ENCODE measurements at places on chromosomes 2 and 18.

DNA sequence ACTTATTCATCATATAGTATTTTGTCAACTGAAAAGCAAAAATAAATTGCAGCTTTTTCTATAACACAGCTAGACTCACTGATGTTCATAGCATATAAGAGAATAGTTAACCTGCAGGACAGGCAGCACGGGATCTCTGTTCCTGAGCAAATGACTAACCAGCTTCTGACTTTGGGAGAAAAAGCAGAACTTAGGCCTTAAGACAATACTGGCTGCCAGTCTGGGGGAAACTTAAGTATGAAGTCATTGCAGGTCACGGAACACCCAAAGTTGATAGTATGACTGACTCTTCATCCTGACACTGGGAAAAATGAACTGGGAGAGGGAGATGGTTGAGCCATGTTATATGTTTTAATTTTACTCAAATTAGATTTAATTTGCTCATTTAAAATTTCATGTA lies 113.0 kb downstream of the DPP4 start:
- no peak for DNase-seq

- DNase-seq = no peak
Observed at GRCh38 chr2:111897924-111898702, at the start of gene MERTK. Gene MERTK (plus strand): TSS chr2:111898607. CDS start chr2:111898736, 129 bp downstream.

DNA sequence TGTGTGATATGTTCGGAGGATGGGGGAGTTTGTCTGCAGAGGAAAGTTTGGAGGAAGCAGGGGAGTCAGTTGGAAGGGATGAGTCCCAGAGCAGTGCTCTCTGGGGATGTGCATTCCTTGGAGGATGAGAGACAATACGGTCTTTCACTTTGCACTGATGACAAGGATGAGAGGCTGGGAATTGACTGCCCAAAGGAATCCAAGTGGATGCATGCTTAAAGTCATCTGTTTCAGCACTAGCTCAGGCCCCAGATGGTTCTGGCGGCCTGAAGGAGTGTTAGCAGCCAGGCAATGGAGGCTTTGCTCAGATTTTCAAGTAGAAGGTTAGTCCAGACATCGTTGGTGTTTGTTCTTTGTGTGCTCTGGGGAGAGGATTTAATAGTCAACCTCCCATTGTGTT lies 100.2 kb downstream of the CRIM1 start:
- no peak for DNase-seq

GRCh38 chr2:71460595-71461303 lies 7.4 kb downstream of the DYSF start:
- no peak for DNase-seq

DNA sequence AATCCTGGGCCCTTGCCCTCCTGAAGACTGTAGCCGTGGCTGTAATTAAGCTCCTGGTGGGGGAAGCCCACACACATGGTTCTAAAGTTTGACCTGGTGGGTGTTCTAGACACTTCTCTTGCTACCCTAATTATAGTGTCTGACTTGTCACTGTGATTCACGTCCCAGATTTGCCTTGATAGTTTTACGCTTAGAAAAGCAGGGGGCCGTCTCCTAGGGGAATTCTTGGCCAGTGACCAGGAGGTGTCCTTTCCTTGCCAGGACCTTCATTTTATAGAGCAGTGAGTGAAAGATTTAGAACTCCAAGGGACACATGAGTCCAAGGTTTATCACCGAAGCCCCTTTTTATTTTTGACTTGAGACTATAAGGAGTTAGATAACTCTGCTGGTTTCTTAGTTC lies 9.0 kb downstream of the TMEM214 start:
- no peak for DNase-seq

DNA sequence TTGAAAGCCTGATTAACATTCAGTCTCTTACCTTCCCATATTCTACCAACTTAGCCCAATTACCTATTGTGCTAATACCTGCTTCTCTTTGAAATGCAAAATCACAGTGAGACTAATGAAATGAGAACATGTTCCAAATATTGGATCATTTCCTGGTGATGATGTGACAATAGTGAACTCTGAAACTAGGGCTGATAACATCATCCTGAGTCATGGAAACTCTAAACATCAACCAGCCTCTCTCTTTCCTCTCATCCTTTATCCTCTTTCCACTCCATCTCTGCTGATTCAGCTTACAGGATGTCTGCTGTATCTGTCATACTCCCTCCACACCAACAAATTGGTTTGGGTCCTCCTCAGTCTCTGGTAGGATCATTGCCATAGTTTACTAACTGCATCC lies 98.8 kb upstream of the NCKAP5 start:
- DNase-seq = peak; percentile 32

- no peak for DNase-seq
Observed at GRCh38 chr2:223936862-223937326, 8.2 kb downstream of the WDFY1 start.

DNA sequence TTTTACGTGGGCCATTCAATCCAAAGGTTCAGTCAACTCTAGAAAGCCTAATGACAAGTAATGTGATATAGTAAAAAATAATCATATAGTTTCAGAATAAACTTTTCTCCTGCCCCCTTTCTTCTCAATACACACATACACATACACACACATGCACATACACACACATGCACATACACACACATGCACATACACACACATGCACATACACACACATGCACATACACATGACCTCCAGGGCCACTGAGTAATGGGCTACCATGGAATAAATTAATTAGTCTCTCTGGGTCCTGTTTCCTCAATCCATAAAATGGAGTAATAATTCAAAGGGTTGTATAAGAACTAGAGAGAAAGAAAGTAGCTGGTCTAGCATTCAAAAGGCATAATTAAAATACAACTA lies 5.4 kb upstream of the TRIB2 start:
- no peak for DNase-seq

GRCh38 chr2:143399631-143400069 lies 270.4 kb downstream of the ARHGAP15 start:
- no peak for DNase-seq

All from kidney epithelial cell (primary cell).